ENCODE measurements at places on chromosomes 13 and 19.
A peak's percentile ranks its signal among the peaks of the same experiment; 100 is the strongest.

DNA sequence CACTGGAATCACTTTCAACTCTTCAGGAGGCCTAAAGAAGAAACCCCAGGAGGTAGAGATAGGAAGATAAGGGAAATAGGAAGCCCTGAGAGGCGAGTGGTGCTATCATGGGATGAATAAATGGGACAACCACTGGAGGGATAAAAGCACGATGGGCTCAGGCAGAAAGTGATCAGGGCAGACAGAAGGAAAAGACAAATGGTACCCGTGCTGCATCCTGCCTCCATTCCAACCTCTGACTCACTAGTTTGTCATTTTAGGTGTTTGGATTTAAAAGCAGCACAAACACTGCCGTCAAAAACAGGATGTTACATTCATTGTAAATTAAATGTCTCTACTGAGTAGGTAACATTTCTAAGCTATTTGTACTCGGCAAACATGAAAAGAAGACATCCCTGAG is 314.3 kb upstream of the HTR2A start:
- DNase-seq = no peak

DNA sequence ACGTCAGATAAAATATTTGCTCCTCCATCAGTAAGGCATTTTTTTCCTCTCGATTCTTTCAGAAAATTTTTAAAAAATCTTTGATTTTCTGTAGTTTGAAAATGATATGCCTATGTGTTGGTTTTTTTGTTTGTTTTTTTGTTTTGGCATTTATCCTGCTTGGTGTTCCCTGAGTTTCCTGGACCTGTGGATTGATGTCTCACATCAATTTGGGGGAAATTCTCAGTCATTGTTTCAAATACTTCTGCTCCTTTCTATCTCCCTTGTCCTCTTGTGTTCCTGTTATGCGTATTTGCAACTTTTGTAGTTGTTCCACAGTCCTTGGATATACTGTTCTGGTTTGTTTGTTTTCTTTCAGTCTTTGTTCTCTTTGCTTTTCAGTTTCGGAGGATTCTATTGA is 18.8 kb upstream of the FLT1 start:
- DNase-seq = no peak

DNA sequence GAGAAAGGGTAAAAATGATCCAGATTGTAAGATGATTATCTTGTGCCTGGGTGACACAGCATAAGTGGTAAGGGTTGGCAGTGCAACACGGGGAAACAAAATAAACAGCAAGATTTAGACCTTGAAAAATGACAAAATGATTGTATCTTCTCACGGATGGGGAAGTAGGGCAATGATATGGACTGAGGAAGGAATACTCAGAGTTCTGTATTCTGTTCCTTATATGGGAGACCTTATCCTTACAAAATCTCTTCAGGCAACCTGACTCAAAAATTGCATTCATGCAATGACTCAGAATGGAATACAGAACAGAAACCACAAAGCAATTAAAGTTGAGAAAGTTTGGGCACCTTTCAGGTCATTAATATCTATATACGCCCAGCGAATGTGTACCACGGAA is 149.0 kb downstream of the HS6ST3 start:
- DNase-seq = no peak

GRCh38 chr13:59346999-59347723 is 816.6 kb downstream of the DIAPH3 start:
- DNase-seq = no peak

GRCh38 chr13:113126265-113127150 is 3.9 kb downstream of the F10 start:
- no peak for DNase-seq

GRCh38 chr13:32126756-32127155 is 95.2 kb downstream of the FRY start:
- no peak for DNase-seq

- DNase-seq = peak; percentile 36
These were observed 192.1 kb upstream of the TSC22D1 start for GRCh38 chr13:44768239-44768638.

GRCh38 chr13:98874029-98874397 is 103.9 kb downstream of the DOCK9 start:
- no peak for DNase-seq

GRCh38 chr19:53055117-53055516 is 10.6 kb downstream of the ERVV-2 start:
- DNase-seq = no peak

- DNase-seq = no peak
These were observed 823 bp downstream of the FBXO17 start for GRCh38 chr19:38974624-38975213.

DNA sequence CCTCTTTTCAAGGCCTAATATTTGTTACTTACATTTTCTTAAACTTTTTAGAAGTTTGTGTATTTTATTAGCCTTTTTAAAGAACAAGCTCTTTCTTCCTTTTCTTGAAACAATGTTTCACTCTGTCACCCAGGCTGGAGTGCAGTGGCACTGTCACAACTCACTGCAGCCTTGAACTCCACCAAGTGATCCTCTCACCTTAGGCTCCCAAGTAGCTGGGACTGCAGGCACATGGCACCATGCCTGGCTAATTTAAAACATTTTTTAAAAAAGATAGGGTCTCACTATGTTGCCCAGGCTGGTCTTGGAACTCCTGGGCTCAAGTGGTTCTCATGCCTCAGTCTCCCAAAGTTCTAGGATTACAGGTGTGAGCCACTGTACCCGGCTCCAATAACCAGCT is 192.2 kb upstream of the SPRY2 start:
- DNase-seq = no peak

- DNase-seq = no peak
These were observed 24.5 kb upstream of the SLC7A1 start for GRCh38 chr13:29619995-29620394.

- no peak for DNase-seq
These were observed 2012.6 kb downstream of the PCDH9 start for GRCh38 chr13:65217471-65217995.

- DNase-seq = peak; percentile 91
These were observed 37.8 kb downstream of the TNFSF14 start for GRCh38 chr19:6632002-6632621.

- DNase-seq = no peak
These were observed 218.2 kb upstream of the SLC10A2 start for GRCh38 chr13:103284466-103284865.

- DNase-seq = no peak
These were observed 117.4 kb downstream of the TRPC4 start for GRCh38 chr13:37752146-37752545.

DNA sequence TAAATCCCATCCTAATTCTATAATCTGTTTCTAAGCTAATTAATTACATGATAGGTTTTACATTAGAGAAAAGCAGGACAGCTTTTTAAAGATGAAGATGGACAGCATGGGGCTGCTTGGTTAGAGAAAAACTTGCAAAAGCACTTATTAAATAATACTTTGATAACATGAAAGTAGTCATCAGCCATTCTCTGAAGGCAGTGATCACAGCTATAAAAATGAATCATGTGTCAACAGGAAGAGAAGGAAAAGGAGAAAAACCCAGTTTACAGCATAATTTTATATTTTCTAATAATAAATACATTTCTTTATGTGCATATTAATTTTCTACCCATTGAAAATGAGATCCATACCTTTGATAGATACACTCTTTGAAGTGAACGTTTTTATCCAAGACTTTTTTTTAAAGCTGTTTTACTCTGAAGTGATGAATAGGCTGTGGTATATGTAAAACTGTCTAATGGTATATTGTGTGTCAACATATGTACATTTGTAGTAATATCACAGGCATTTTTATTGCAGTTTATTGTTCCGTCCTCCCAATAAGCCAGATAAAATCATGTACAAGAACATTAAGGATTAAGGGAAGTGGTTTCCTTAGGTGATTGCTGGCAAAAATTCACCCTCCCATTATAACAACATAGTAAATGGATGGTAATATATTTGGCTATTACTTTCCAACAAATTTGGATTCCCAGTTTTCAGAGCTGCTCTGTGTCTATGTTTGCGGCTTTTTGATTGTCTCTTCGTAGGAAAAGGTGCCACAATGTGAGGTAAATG is 1.3 kb upstream of the KLF5 start:
- no peak for DNase-seq

- DNase-seq = no peak
These were observed 62.2 kb downstream of the KCNRG start for GRCh38 chr13:50077431-50077830.

- no peak for DNase-seq
These were observed 695 bp downstream of the BST2 start for GRCh38 chr19:17404621-17405249.

DNA sequence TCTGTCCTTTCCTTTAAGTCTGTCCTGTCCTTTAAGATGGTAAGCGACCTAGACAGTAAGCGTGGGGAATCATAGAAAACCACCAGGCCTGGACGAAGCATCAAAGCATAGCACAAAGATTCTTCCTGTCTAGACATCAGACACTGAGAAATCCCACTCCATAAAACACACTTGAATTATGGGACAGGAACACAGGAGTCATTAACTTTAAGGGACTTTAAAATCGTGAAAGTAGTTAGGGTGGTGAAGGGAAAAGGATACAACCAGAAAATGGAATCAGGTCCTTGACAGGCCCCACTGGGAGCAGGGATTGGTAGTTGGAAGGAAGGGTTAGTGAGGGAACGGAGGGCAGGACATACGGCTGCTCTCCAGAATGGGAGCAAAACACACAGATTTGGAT is 31.6 kb upstream of the C1QTNF9 start:
- DNase-seq = no peak

- no peak for DNase-seq
These were observed 798.3 kb downstream of the GPC5 start for GRCh38 chr13:92196591-92197256.

DNA sequence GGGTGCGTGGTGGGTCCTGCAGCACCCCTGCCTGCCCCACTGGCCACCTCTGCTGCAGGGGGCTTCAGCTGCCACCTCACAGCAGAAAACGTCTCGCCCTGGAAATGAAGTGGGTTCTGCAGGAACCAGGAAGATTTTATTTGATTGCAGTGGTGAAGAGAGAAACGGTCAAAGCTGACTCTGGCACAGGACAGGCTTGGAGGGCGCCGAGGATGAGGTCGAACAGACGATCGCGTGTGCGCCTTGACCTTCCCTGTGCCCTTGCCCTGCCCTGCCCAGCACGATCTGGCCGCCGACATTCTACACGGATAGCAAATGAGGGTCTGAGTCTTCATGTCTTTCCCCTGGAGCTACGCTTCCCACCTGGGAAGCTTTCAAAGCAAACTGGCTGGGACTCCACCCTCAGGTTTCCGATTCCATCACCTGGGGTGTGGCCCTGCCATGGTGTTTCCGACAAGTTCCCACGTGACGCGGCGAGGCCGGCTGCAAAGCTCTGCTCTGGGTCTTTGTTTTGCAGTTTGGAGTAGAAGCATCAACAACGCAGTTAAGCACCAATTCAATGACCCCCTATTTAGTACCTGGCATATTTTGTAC is 50.3 kb upstream of the TUBGCP3 start:
- no peak for DNase-seq

- DNase-seq = no peak
These were observed 37.5 kb upstream of the ADGRE1 start for GRCh38 chr19:6849876-6850275.
